ENCODE measurements at places on chromosomes 13 and 19.

DNA sequence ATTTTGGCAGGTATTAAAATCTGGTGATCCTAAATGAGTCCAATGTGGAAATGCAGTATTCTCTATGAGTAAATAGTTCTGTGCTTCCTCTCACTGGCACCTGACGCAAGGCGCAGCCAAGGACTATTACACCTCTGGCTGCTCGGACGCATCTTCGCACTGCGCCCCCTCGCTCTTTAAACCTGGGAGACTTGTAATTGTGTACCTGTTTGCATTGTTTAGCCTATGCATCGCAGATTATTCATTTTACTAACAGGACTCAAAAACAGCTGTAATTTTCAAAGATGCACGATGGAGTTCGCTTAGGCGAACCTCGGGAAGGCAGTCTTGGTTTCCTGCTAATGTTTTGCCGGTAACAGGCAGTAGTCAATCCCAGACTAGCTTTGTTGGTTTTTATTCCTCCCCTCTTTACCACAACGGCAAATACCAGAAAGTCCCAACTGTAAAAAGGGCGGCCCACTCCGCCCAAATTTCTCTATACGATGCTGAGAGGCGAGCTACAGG, 113.2 kb downstream of the KCNRG start:
- DNase-seq, result no peak

GRCh38 chr13:98746968-98747367, 5.5 kb downstream of the SLC15A1 start:
- no peak for DNase-seq

DNA sequence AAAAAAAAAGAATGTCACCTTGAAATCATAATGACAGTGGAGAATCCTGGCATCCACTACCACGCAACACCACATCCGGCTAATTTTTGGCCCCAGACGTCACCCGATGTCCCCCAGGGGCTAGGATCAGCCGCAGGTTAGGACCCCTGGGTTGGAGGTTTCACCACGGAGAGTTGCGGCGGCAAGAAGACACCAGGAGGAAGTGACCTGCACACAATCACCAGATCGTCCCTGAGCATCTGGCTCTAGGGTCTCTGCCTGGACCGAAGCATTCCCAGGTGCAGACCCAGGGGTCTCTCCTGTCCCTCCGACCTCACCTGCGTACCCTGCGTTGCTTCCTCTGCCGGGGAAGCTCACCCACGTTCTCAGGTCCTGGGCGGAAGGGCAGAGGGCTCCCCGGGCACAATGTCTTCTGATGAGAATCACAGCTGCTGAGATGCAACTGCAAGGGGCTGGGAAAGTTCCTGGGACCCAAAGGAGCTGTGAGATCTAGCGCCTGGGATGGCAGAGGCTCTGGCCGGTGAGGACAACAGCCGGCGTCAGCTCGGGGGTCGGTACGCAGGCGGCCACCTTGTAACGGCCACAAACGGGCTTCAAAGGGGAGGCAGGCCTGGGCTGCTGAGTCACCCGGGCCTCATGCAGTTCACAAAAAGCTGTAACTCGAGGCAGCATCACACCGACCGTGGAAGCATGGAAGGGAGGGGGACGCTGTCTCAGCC, 111.2 kb downstream of the GADD45B start:
- no peak for DNase-seq

DNA sequence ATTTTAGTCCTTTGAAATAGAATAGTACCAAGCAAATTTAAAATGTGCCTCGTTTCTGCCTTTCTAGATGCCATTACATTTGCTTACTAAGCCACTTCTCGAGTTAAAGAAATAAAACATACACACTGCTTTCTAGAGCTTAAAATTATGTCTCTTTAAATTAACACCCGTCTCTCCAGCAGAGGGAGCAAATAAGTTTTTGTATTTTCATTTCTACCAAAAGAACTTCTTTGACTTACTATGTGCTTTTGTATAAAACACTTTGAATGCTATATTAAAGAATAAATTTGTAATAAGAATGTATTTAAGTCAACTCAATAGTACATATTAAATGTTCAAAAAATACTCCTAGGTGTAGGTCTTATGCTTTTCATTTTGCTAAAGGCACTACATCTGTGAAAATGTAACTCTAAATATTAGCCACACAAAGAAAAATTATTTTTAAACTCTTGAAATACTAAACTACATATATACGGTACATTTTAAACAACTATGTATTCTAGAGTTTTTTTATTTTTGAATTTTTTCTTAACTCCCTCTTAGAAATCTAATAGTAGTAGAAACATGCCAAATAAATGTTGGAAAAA, 269.3 kb upstream of the MIR17HG start:
- no peak for DNase-seq

GRCh38 chr19:28168557-28168956, 1044.4 kb downstream of the UQCRFS1 start:
- DNase-seq, result no peak

GRCh38 chr19:45117167-45117594, 24.2 kb downstream of the PPP1R37 start:
- no peak for DNase-seq

DNA sequence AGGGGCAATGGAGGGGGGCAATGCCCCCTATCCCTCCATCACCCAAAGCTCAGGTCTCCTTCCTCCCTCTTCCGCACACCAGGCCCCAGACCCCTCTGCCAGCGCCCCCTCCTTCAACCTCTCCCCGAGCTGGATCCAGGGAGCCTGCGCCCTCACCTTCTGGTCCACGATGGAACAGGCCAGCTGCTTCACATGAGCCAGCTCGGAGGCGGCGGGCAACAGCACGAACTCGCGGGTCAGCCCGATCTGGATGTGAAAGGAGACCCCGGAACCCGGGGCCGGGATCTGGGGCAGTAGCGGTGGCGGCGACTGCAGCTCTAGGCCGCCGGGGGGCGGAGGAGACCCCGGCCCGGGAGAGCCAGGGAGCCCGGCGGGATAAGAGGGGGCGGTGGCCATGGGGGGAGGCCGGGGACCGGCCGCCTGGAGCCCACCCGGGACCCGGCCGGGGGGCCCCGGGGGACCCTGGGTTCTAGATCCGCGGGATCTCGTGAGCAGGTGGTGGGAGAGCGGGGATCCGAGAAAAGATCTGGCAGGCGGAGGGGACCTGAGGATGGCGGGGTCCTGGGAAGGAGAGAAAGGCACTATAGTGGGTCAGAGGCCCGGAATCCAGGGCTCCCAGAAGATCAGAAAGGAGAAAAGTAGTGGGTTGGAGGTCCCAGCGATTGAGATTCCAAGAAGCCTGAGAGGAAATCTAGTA, 791 bp downstream of the PRKD2 start:
- DNase-seq, result no peak

DNA sequence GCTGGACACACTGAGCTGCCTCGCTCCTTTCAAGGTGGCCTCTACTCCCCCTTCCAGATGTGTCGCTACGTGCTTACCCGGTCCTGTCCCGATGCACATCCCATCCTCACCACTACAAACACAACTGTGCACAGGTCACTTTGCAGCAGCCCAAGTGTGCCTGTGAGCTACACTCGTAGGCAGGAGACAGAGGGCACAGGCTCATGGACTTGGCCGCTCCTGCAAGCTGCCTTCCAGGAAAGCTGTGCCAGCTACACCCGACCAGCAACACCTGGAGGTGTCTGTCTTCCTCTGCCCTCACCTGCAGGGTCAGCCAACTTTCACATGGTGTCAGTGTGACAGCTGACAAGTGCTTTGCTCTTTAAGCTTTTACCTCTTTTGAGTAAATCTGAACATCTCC, 15.4 kb downstream of the CARS2 start:
- no peak for DNase-seq

- DNase-seq, result peak; percentile 43
Measured at GRCh38 chr19:35090506-35091214, 25.0 kb upstream of the FXYD3 start.

Data from hippocampal formation (tissue), 2 donors.